ENCODE measurements at places on chromosomes 12 and 14. TPM values are rescaled to one million over a fixed set of nuclear protein-coding genes. Genes with fewer than 3 reads are reported as not detected.

TAS2R10 gene
- 0.22 TPM for total RNA-seq

CMKLR1 gene
- under 0.01 TPM for total RNA-seq

KTN1 gene
- total RNA-seq = 172 TPM

CALM1 gene
- total RNA-seq = 1,414 TPM

EPYC gene
- total RNA-seq = not detected

ACOT6 gene
- not detected for total RNA-seq
